ENCODE measurements at places on chromosomes 2 and 18. TPM values are rescaled to one million over a fixed set of nuclear protein-coding genes. Genes with fewer than 3 reads are reported as not detected.
A peak's percentile ranks its signal among the peaks of the same experiment; 100 is the strongest.

DNA sequence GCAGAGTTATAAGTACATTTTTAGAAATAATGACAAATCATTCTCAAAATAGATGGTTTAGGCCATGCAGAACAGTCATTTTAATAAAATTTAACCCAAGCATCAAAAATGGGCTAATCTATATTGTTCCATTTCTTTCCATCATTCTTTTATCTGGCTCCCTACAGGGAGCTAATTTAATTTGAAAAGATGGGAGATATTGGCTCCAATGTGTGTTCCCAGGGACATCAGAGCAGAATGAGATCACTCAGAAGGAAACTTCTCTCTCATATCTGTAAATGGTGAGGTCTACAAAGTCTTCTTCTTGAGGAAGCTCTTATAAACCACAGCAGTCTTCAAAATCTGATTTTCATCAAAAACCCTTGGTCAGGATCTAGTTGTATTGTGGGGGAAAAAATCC lies 119.4 kb upstream of the RAB6C start:
- DNase-seq, result no peak
- H3K4me3 ChIP-seq, result no peak overlapping the region
- no peaks in the 10 kb centered on the region for H3K27me3 ChIP-seq

GRCh38 chr2:54065411-54065810 lies 50.0 kb upstream of the ACYP2 start:
- no peaks in the 10 kb centered on the region for H3K36me3 ChIP-seq
- no peaks in the 10 kb centered on the region for H3K27me3 ChIP-seq
- DNase-seq, result peak; percentile 96
- H3K4me1 ChIP-seq, result peaks cover 19% of the 10 kb centered on the region
- no peak overlapping the region for H3K4me3 ChIP-seq
- H3K27ac ChIP-seq, result peak overlapping the region; percentile 75

Gene HRH4
- 0.17 TPM for total RNA-seq

- peaks cover 10% of the 10 kb centered on the region for H3K27me3 ChIP-seq
- no peak overlapping the region for H3K4me3 ChIP-seq
- peak; percentile 43 for DNase-seq
Measured at GRCh38 chr2:219314804-219315468, 5.7 kb upstream of the PTPRN start.

DNA sequence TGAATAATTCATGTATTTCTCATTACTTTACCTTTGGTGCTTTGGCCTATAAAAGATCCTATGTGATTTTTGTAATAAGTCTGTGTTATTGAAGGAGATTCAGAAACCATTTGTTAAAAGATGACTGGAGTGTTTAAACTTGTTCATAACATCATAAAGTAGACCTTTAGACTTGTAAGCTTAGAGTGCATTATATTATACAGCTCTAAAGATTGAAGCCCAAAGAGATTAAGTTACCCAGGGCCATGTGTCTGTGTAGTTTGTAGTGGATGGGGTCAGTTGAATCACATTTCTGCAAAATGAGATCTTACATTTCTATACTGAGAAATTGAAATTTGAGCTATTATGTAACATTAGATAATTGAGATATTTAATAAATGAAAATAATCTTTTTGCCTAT lies 60.2 kb upstream of the STON1 start:
- peaks cover 6% of the 10 kb centered on the region for H3K36me3 ChIP-seq
- H3K27me3 ChIP-seq, result no peaks in the 10 kb centered on the region
- no peak overlapping the region for H3K27ac ChIP-seq
- no peak for DNase-seq
- H3K4me3 ChIP-seq, result no peak overlapping the region

GRCh38 chr2:156009293-156009692 lies 323.2 kb downstream of the NR4A2 start:
- no peaks in the 10 kb centered on the region for H3K4me1 ChIP-seq
- H3K4me3 ChIP-seq, result no peak overlapping the region
- no peaks in the 10 kb centered on the region for H3K36me3 ChIP-seq
- no peak for DNase-seq
- no peaks in the 10 kb centered on the region for H3K27me3 ChIP-seq

Gene ARHGEF4
- total RNA-seq, result 4.8 TPM

Gene REG3G
- total RNA-seq, result not detected

- H3K36me3 ChIP-seq, result no peaks in the 10 kb centered on the region
- peaks cover 6% of the 10 kb centered on the region for H3K27me3 ChIP-seq
- no peak overlapping the region for H3K27ac ChIP-seq
- DNase-seq, result no peak
- H3K4me1 ChIP-seq, result no peaks in the 10 kb centered on the region
Measured at GRCh38 chr18:8556424-8556823, 52.8 kb upstream of the RAB12 start.

DNA sequence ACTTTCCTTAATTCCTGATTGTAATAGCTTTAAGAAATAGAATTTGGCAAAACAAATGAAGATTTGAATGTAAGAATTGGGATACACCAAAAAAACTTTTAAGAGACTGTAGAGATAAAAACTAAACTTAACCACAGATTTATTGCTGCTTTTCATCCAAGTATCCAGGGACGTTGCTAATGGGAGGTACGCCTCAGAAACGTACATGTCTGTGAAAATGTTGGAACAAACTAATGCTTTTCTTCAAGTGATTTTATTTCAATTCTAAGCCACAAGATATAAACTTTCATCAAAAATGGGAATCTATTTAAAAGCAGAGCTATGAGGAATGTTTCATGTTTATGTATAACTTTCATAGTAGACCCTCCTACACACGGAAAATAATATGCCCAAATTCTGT lies 66.3 kb downstream of the ARHGAP15 start:
- no peak overlapping the region for H3K27ac ChIP-seq
- H3K4me1 ChIP-seq, result no peaks in the 10 kb centered on the region
- no peaks in the 10 kb centered on the region for H3K27me3 ChIP-seq
- no peak for DNase-seq
- no peak overlapping the region for H3K4me3 ChIP-seq

GRCh38 chr2:101082998-101083397 lies 68.2 kb downstream of the TBC1D8 start:
- H3K27me3 ChIP-seq, result no peaks in the 10 kb centered on the region
- no peak overlapping the region for H3K4me3 ChIP-seq
- H3K4me1 ChIP-seq, result no peaks in the 10 kb centered on the region
- DNase-seq, result no peak
- no peak overlapping the region for H3K27ac ChIP-seq

DNA sequence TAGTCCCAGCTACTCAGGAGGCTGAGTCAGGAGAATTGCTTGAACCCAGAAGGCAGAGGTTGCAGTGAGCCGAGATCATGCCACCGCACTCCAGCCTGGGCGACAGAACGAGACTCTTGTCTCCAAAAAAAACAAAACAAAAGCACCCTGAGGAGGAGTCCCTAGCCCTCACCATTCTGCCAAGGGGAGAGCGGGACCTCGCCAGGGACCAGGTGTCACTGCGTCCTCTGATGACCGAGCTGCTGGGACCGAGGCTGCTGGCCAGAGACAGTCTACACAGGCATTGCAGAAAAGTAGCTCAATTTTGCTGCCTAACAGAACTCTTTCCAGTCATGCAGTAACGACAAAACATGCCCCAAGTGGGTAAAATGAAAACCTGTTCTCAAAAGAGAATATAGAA lies 18.4 kb downstream of the NCK2 start:
- H3K4me3 ChIP-seq, result no peak overlapping the region
- H3K4me1 ChIP-seq, result peaks cover 11% of the 10 kb centered on the region
- H3K36me3 ChIP-seq, result no peaks in the 10 kb centered on the region
- no peak overlapping the region for H3K27ac ChIP-seq

DNA sequence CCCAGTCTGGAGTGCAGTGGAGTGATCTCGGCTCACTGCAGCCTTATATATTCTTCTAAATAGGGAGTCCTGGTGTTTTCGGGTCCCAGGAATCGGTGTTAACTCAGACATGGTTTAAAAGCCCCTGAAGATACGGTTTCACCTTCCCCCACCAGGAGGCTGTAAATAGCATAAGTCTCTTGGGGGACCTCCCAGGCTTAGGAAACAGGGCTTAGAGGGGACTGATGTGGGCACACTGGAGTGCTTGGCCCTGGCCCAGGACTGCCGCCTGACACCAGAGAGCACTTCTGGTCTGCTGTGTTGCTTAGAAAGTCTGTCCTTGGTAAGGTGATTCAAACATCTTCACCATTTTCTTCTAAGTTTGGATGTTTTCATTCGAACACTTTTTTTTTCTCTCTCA lies 39.7 kb upstream of the MAP4K4 start:
- no peak overlapping the region for H3K27ac ChIP-seq
- no peaks in the 10 kb centered on the region for H3K36me3 ChIP-seq
- no peak for DNase-seq
- H3K4me3 ChIP-seq, result no peak overlapping the region
- H3K27me3 ChIP-seq, result no peaks in the 10 kb centered on the region

Gene GKN1
- not detected for total RNA-seq

- no peak for DNase-seq
- H3K4me3 ChIP-seq, result no peak overlapping the region
- H3K4me1 ChIP-seq, result no peaks in the 10 kb centered on the region
- H3K27me3 ChIP-seq, result no peaks in the 10 kb centered on the region
Measured at GRCh38 chr2:20771299-20771698, 51.6 kb downstream of the LDAH start.

DNA sequence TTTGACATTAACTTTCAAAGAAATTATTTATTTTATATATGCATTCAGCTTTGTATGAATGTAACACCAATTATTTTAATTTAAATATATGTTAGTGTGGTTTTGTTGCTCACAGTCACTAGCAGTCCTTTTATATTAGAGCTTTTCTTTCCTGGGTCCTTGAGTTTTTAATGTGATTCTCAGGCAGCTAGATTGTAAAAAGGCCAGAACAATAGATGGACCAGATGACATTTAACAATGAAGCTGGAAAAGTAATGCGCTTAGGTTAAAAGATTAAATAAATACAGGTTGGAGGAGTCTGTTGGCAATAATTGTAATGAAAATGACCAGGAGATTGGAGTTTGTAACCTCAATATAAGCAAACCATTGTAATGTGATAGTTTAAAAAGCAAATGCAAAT lies 171.1 kb downstream of the FTCDNL1 start:
- no peak for DNase-seq
- H3K4me3 ChIP-seq, result no peak overlapping the region

DNA sequence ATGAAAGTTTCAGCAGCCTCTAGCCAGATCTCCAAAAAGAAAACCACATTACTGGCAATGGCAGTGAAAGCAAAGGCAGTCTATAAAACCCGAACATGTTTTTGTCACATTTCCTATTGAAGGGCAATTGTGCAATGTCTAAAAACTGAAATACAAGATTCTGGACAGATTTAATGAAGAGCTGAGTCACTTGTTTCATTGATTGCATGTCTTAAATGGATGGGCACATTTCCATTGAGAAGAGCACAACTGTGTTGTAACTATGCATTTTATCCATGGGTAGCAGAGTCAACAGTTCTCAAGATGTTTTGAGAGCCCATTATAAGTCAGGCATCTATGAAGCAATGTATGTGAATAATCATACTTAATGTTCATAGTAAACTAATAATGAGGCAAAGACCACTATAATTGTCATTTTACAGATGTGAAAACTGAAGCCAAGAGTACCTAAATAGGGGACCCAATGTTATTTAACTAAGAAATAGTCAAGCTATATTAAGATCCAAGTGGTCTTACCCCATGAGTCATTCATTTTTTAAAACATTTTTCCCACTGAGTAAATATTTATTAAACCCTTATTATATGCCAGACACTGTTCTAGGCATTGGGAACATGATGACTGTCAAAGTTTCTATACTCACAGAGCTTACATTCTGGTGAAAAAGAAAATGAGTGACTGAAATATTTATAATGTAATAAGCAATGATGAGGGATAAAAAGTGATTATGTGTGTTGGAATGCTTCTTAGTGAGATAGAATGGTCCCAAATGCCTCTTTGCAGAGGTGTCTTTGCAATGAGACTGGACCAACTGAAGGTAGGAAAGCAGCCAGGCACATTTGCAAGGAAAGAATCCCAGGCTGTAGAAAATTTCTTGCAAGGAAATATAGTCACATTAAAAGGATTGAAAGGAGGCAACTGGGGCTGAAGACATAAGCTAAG lies 818.9 kb upstream of the ACVR2A start:
- H3K27me3 ChIP-seq, result no peaks in the 10 kb centered on the region
- DNase-seq, result peak; percentile 23
- H3K4me3 ChIP-seq, result no peak overlapping the region
- no peaks in the 10 kb centered on the region for H3K36me3 ChIP-seq
- peaks cover 2% of the 10 kb centered on the region for H3K4me1 ChIP-seq

GRCh38 chr2:187915810-187916209 lies 361.6 kb upstream of the TFPI start:
- peaks cover 4% of the 10 kb centered on the region for H3K4me1 ChIP-seq
- H3K36me3 ChIP-seq, result no peaks in the 10 kb centered on the region

- no peaks in the 10 kb centered on the region for H3K36me3 ChIP-seq
- DNase-seq, result peak; percentile 2
- H3K4me1 ChIP-seq, result no peaks in the 10 kb centered on the region
- H3K27ac ChIP-seq, result no peak overlapping the region
Measured at GRCh38 chr2:14540015-14540414, 92.5 kb upstream of the LRATD1 start.

Gene ZNF804A
- 0.32 TPM for total RNA-seq

DNA sequence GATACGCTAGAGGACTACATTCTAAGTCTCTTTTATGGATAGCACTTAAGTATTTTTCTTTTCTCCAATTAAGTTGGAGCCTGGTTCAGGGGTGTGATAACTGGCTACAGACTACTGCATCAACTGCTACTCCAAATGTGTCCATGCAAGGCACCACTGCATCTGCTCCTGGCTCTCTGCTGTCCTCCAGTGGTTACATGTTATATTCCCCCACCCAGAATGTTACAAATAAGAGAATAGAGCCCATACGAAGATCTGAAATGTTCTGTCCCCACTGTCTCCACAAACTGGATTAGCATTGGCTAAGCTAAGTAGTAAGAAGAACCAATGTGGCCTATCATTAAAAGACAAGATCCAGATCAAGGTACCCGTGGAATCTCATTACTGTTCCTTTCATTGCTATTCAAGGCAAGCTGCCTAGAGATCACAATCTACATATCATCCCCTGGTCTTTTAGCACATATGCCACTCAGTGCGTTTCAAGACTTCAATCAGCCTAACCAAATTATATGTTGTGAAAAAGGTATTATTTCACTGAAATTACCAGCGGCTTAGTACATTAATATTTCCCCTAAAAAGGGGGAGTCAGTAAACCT lies 308.3 kb upstream of the SLC8A1 start:
- no peaks in the 10 kb centered on the region for H3K27me3 ChIP-seq
- H3K36me3 ChIP-seq, result no peaks in the 10 kb centered on the region
- H3K4me1 ChIP-seq, result no peaks in the 10 kb centered on the region
- no peak overlapping the region for H3K27ac ChIP-seq

Gene ERBB4
- 0.72 TPM for total RNA-seq

Gene PLA2R1
- 10.5 TPM for total RNA-seq
